ENCODE measurements at places on chromosomes 11 and 22. TPM values are rescaled to one million over a fixed set of nuclear protein-coding genes. Genes with fewer than 3 reads are reported as not detected.

The WNT7B gene
- 0.03 TPM for polyA plus RNA-seq

The CCDC90B gene
- polyA plus RNA-seq, result 60.4 TPM

The C11orf16 gene
- polyA plus RNA-seq, result not detected

The ARL2 gene
- polyA plus RNA-seq, result 87.8 TPM

The PAK1 gene
- 35.0 TPM for polyA plus RNA-seq

The PDE3B gene
- polyA plus RNA-seq, result 25.8 TPM

The TNNI2 gene
- 0.49 TPM for polyA plus RNA-seq

The TUB gene
- 3.5 TPM for polyA plus RNA-seq

Data from small intestine (tissue), 16 donors.